ENCODE measurements at places on chromosomes 2 and 18.

DNA sequence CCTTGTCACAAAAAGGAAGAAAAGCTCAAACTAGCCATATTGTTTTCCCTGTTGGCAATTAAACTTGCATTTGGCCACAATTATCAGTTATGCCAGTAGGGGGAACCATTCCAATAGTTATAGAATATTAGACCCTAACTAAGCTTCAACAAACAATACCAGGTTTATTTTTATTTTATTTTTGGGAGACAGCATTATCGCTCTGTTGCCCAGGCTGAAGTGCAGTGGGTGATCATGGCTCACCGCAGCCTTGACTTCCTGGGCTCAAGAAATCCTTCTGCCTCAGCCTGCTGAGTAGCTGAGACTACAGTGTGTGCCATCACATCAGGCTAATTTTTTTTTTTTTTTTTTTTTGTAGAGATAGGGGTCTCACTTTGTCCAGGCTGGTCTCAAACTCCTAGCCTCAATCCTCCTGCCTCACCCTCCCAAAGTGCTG is 102.1 kb downstream of the ATAD2B start:
- DNase-seq, result peak; percentile 53

- peak; percentile 69 for DNase-seq
Observed at GRCh38 chr2:46002507-46002883, 294.7 kb upstream of the EPAS1 start.

DNA sequence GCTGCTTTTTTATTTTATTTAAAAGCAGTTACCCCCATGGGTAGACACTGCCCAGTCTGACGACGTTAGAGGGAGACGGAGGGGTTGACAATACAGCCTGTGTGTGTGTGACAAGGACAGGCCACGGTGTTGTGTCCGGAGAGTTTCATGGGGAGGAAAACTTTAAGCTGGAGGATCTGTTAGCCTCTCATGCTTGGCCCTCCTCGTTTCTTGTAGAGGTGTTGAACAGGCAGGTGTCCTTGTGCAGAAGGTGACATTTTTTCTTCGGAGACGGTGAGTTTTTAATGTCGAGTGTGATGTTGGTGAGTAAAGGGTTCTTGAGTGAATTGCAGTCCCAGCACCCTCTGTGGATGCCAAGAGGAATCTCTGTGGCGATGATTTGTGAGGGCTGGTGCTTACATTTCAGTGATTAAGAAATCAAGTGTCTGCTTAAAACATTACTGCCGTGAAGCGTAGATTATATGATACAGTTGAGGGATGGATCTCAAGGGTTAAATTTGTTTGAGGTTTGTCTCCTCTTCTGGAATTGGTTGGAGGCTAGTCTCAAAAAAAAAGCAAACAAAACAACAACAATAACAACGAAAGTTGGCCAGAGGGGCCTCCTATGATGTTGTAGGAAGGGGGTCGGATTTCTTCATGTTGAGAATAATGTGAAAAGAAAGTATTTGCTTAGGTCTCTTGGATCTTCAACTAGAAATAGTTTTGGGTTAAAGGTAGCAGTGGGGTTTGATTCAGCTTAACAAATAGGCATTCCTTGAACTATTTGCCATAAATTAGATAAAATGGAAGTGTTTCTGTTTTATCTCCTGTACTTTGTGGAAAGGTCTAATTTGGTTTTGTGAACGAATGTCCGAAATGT is 1.6 kb downstream of the NCOA1 start:
- DNase-seq, result peak; percentile 39

GRCh38 chr2:150994076-150994475 is 267.6 kb downstream of the RBM43 start:
- DNase-seq, result peak; percentile 86

- no peak for DNase-seq
Observed at GRCh38 chr2:117714110-117714509, 100.4 kb upstream of the DDX18 start.

- DNase-seq, result peak; percentile 17
Observed at GRCh38 chr2:10897956-10898355, 13.8 kb upstream of the KCNF1 start.

- DNase-seq, result no peak
Observed at GRCh38 chr2:173829727-173830126, 135.4 kb downstream of the SP3 start.

DNA sequence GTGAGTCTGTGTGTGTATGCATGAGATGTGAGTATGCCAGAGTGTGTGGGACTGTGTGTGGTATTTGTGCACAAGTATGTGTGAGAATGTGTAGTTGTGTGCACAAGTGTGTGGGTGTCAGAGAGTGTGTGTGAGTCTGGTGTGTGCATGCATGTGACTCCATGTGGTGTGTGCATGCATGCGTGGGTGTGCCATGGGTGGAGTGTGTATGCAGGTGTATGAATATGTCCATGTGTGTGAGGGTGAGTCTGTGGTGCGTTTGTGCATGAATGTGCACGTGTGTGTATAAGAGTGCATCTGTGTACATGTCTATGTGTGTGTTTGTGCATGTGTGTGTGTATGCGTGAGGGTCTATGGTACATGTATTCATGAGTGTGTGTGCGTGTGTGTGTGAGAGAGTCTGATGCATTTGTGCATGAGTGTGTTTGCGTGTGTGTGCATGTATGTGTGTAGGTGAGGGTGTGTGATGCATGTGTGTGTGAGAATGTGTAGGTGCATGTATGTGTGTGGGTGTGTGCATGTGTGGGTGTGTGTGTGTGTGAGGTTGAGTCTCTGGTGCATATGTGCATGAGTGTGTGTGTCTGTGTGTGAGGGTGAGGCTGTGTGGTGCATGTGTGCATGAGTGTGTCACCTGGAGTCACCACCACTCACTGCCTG is 226.8 kb downstream of the LDLRAD4 start:
- DNase-seq, result no peak

DNA sequence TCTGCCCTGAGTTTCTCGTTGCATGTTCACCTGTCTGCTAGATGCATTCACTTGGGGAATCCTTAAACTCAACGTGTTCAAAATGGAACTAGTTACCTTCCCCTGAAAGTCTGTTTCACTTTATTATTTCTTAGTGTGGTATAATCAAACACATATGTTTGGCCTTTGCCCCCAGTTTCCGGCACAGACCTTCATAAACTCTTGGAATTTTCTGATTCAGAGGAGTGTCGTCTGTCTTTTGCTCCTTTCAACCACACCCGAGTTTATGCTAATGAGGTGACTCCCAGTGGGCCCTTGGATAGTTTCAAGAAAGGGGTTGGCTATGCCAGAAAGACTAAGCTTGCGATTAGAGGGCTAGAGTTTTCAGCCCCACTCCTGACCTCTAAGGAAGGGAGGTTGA is 198.9 kb downstream of the CDCA7 start:
- DNase-seq, result peak; percentile 50

DNA sequence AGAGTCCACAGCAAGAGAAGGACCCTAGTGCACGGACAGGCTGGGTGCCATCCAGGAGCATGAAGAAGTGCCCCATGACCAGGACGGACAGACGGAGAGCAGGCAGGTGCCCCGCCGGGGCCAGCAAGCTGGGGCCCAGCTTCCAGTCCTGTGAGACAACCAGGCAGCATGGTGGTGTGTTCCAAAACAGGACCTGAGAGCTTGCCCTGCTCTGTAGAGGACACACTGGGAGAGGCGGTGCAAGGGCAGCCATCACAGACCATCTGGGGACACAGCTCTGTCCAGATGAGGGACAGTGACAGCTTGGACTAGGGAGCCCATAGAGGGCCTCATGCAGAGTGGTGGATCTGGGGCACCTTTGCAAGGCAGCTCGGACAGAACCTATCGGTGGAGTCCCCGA is 279.8 kb downstream of the EIPR1 start:
- DNase-seq, result no peak

- DNase-seq, result no peak
Observed at GRCh38 chr2:162164802-162165201, 12.8 kb upstream of the GCG start.

DNA sequence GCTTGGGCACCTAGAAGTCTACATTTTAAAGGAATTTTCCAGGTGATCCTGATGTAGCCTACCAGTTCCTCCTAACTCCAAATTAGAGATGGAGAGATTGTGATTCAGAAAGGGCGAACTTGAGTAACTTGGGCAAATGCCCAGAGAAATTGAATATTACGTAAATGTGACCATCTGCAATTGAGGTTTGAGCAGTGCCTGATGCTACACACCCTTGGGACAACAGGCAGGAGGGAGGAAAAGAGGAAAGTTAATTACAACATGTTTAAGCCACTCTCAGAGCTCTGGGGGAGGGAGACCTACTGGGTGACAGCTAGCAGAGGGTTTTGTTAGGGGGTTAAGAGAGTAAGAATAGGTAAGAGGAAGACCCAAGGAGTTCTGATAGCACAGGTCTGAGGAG is 208.9 kb downstream of the LPIN1 start:
- no peak for DNase-seq

- DNase-seq, result no peak
Observed at GRCh38 chr2:106847366-106847765, 38.6 kb downstream of the ST6GAL2 start.

GRCh38 chr18:45004546-45005080 is 323.9 kb downstream of the SETBP1 start:
- DNase-seq, result no peak

GRCh38 chr2:173349287-173349686 is 5.4 kb upstream of the CDCA7 start:
- DNase-seq, result no peak

DNA sequence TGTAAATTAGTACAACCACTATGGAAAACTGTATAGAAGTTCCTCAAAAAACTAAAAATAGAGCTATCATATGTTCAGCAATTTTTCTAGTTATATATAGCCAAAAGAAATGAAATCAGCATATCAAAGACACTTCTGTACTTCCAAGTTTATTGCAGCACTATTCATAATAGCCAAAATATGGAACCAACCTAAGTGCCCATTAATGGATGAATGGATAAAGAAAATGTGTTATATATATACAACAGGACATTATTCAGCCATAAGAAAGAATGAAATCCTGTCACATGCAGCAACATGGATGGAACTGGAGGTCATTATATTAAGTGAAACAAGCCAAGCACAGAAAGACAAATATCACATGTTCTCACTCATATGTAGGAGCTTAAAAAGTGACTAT is 112.6 kb downstream of the MDH1 start:
- DNase-seq, result no peak

GRCh38 chr18:24200494-24201290 is 61.8 kb downstream of the CABYR start:
- DNase-seq, result no peak

DNA sequence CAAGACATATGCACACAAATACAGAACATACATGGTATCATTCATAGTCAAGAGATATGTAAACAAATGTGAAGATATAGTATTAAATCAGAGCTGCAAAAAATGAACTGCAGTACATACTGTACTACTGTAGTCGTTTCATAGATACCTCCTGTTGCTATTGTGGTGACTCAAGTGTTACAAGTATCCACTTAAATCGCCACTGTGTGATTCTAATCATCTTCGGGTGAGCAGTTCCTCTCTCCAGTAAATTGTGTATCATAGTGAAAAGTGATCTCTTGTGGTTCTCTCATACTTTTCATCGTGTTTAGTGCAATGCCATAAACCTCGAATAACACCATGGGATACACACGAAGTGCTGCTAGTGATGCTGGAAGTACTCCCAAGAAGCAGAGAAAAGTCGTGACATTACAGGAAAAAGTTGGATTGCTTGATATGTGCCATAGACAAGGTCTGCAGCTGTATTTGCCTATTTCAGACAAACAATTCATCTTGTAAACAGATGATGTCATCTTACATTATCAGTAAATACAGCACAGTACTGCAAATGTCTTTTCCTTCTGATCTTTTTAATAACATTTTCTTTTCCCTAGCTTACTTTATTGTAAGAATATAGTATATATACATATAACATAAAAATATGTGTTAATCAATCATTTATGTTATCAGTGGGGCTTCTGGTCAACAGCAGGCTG is 222.2 kb downstream of the BCL11A start:
- no peak for DNase-seq

DNA sequence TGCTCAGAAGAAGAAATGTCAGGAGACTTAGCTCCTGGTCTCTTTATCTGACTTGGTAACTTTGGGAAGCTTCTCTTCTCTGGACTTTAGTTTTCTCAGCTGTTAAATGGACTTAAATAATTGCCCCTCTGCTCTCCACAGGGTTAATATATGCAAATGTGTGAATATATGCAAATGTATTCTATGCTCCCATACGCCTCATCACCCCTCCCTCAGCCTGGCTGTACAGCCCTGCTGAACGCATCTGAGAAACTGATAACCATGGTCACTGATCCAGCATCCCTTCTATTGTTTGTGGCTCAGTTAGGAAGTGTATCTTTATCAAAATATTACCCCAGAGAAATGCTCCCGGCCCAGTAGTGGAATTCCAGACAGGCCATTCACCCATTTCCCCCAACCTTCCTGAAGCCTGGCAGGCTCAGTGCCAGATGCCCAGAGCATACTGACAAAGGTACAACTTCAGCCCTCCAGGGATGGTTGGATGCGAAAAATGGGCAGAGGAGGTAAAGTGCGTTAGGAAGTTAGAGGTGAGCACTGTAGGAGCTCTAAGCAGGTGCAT is 103.4 kb downstream of the DYSF start:
- no peak for DNase-seq

- no peak for DNase-seq
Observed at GRCh38 chr2:200212862-200213425, 93.5 kb upstream of the SPATS2L start.

GRCh38 chr18:13253786-13254688 is 35.5 kb downstream of the LDLRAD4 start:
- no peak for DNase-seq

- no peak for DNase-seq
Observed at GRCh38 chr2:152406836-152407161, 71.8 kb downstream of the FMNL2 start.

GRCh38 chr2:121254748-121255147 is 30.3 kb downstream of the TFCP2L1 start:
- no peak for DNase-seq

- no peak for DNase-seq
Observed at GRCh38 chr2:29112379-29112778, 2.8 kb upstream of the CLIP4 start.

DNA sequence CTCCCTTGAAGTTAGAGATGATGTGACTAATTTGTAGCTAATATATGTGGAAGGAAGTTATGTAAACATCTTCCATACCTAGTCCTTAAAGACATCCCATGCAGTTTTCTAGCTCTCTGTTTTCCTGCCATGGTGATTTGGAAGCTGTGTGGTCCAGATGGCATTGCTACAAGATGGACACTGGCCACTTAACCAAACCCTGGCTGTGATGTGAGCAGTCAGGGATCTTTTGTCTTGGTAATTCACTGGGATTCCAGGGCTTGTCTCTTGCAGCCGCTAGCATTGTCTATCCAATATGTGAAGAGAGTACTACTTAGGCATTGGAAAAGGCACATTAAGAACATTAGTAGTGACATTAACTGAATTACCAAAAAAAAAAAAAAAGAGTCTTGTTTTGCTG is 139.9 kb upstream of the DOCK10 start:
- no peak for DNase-seq

- no peak for DNase-seq
Observed at GRCh38 chr2:71078624-71079023, 10.2 kb downstream of the NAGK start.

DNA sequence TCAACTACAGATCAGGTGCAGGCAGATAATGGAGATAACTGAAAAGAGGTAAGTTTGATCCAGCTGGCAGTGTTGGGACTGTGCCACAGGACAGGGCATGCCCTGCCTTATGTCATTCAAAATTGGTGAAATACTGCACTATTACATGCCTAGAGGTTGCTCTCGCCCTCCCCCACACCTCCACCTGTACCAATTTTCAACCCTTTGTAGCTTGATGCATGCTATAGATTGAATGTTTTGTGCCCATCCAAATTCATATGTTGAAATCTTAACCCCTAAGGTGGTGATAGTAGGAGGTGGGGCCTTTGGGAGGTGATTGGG is 72.1 kb upstream of the LYPD6B start:
- DNase-seq, result no peak

- no peak for DNase-seq
Observed at GRCh38 chr2:48587560-48587959, 30.1 kb upstream of the GTF2A1L start.

GRCh38 chr2:169509298-169509885 is at the start of gene KLHL41:
Gene KLHL41, plus strand, starts transcription at chr2:169509702. Its CDS starts 77 bp downstream, at chr2:169509779.
- DNase-seq, result peak; percentile 63
